ENCODE measurements at places on chromosomes 6 and 20. TPM values are rescaled to one million over a fixed set of nuclear protein-coding genes. Genes with fewer than 3 reads are reported as not detected.
A peak's percentile ranks its signal among the peaks of the same experiment; 100 is the strongest.

- no peak for DNase-seq
These were observed 5.8 kb upstream of the HMGCLL1 start for GRCh38 chr6:55584654-55585354.

TMEM200A gene
- total RNA-seq: 0.20 TPM

SYTL3 gene
- 0.87 TPM for total RNA-seq

DNA sequence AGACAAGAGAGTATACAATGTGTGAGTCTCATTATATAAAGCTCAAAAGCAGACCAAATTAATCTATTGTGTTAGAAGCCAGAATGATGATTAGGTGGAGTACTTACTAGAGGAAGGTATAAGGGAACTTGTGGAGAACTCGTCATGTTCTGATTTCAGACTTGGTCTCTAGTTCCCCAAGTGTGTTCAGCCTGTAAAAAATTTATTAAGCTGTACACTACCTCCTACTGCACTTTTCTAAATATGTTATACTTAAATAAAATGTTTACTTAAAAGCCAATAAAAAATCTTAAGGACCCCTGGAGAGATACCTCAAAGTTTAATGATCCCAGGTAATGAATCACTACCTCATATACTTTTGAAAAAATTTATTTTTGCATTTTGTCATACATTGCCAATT lies 130.4 kb upstream of the PLCB4 start:
- DNase-seq: no peak

NT5DC1 gene
- 2.6 TPM for total RNA-seq

XKR7 gene
- under 0.01 TPM for total RNA-seq

DNA sequence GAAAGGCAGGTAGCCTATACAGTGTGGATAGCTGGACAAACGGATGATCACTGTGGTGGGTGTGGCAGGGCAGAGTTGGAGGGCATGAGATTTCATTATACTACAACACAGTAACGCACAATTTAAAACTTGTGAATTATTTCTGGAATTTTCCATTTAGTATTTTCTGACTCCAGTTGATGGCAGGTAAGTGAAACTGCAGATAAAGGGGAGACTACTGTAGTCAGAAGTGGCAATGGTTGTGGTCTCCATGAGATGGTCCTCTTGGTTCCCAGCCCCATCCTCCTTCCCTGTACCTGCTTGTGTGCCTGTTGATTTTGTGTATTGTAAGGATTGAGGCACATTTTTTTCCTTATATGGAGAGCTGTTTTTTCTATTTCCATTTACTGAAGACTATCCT lies 22.5 kb upstream of the SCAF8 start:
- no peak for DNase-seq

- DNase-seq: no peak
These were observed 44.1 kb upstream of the RNF8 start for GRCh38 chr6:37309692-37310091.

ADGRF1 gene
- not detected for total RNA-seq

EYA2 gene
- not detected for total RNA-seq

GABRR2 gene
- 0.40 TPM for total RNA-seq

DNA sequence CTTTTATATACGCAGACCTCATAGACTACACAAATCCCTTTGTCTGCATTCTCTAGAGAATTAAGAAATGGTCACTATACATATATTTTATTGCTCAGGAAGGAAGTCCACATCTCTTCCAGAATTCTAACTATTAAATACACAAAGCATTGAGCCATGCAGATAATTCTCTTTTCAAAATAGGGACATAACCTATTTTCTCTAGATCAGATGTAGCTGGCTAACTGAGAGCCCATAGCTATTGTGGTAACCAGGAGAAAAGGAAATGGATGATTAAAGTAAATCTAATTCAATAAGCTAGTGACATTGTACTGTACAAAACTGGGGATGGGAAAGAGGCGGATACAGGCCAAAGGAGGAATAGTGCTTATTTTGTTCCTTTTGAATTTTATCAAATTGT lies 137.2 kb downstream of the BACH2 start:
- no peak for DNase-seq

TRIM40 gene
- total RNA-seq: not detected

SPDEF gene
- not detected for total RNA-seq

DNA sequence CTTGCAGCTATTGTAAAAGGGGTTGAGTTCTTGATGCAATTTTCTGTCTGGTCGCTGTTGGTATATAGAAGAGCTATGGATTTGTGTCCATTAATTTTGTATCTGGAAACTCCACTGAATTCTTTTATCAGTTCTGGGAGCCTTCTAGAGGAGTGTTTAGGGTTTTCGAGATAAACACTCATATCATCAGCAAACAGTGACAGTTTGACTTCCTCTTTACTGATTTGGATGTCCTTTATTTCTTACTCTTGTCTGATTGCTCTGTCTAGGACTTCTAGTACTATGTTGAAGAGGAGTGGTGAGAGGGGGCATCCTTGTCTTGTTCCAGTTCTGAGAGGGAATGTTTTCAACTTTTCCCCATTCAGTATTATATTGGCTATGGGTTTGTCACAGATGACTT lies 120.8 kb upstream of the SSTR4 start:
- DNase-seq: no peak

GRCh38 chr6:111173946-111174345 lies 86.6 kb downstream of the SLC16A10 start:
- DNase-seq: peak; percentile 3

RFX6 gene
- total RNA-seq: not detected

KCNK17 gene
- not detected for total RNA-seq

GRCh38 chr20:50561379-50562078 lies 51.3 kb downstream of the PTPN1 start:
- DNase-seq: peak; percentile 85

WFDC12 gene
- total RNA-seq: not detected

MTRF1L gene
- total RNA-seq: 12.9 TPM

- DNase-seq: peak; percentile 50
These were observed 57.4 kb downstream of the SYTL3 start for GRCh38 chr6:158707120-158707820.

DNA sequence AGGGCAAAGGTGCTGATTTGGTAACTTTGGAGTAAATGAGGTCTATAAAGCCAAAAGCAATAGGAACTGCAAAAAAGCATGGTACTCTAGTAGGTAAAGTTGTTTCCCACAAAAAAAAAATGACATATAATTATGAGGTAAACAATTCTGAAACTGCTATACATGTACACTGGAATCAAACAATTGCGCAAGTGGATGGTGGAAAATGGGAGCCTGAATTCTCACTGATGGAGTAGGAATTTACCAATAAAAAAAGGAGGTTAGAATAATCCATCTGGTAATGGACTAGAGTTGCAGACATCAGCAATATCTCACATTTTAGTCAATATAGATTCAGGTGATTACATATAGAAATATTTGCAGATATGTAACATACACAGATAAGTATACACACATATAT lies 5.0 kb upstream of the KAT14 start:
- DNase-seq: no peak

- DNase-seq: no peak
These were observed 204.8 kb downstream of the TPBG start for GRCh38 chr6:82568290-82568993.

GRCh38 chr20:57819691-57820380 lies 110.0 kb upstream of the PMEPA1 start:
- DNase-seq: no peak

GRCh38 chr6:67887747-67888545 lies 747.1 kb upstream of the ADGRB3 start:
- DNase-seq: no peak

ARMC2 gene
- total RNA-seq: 0.99 TPM

GRCh38 chr6:116229287-116229913 lies 24.5 kb downstream of the TSPYL4 start:
- DNase-seq: peak; percentile 66

PRPF6 gene
- 54.8 TPM for total RNA-seq

DNA sequence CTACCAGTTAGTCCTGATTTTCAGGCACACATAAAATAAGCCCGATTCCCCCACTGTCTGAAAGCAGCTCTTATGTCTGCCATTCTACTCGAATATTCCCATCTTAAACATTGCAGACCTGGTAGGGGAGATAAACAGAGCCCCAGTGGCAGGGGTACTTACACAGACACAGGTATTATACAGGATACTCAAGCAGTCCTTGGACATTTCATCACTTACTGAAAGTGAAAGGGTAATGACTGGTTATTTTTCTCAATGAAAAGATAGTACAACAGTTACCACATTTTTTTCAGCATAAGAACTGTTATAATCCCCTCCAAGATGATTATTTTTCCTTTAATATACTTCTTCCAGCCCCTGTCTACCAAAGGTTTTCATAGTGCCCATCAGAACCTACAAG lies 37.8 kb downstream of the TRPC4AP start:
- no peak for DNase-seq

DNA sequence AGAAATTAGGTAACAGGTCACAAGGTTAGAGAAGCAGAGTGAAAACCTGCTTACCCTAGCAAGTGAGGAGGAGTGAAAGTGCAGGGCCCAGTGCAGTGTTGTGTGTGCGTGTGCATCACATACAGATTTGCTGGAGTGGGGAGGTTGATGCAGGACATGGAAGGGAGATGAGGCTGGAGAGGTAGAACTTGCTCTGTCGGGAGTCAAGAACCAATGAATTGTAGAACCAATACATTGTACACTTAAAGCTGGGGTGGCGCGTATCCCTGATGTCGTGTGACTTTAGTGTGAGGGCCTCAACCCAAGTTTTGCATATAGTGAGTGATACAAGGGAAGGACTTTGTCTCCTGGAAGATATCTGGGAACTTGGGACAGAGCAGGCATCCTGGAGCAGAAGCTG lies 48.6 kb downstream of the JARID2 start:
- no peak for DNase-seq

GRCh38 chr20:49901588-49901987 lies 13.7 kb downstream of the SPATA2 start:
- no peak for DNase-seq

DNA sequence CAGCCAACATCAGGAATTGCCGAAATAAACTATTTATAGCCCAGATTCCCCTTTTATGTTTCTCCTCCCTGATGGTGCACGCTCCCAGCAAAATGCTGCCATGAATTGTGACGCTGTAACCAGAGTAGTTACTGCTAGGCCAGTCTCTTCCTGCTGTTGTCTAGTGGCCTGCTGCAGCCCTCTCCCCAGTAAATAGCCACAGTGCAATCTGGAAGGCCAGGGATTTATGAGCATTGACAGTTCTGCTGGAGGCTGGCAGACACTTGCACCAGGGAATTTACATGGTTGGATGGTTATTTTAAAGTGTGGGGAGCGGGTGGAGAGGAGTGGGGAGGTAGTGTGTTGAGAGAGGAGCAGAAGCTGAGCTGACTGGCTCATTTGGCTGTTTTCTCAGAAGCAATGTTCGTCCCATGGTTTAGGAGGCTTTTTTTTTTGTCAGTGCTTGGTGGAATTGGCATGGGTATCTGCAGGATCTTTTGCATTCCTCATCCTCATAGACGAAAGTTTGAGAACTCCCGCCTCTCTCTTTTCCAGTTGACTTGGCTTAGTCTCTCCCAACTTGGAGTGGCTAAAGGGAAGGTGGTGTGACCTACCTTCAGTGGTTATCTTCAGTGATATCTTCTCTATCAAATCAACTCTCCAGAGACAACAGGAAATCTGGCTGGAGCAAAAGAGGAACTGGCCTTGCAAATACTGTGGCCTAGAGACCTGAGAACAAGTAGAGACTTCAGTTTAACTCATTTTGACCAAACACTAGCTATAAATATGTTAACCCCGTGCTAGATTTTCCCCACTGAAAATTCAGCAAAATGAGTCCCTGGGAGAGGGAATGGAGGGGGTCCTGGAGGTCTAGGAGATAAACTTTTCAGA lies 99.3 kb upstream of the VSTM2L start:
- no peak for DNase-seq

GPSM3 gene
- total RNA-seq: 6.2 TPM

FLOT1 gene
- 56.2 TPM for total RNA-seq

TRIM38 gene
- 4.8 TPM for total RNA-seq

HCRTR2 gene
- not detected for total RNA-seq

GPR63 gene
- total RNA-seq: under 0.01 TPM

DNA sequence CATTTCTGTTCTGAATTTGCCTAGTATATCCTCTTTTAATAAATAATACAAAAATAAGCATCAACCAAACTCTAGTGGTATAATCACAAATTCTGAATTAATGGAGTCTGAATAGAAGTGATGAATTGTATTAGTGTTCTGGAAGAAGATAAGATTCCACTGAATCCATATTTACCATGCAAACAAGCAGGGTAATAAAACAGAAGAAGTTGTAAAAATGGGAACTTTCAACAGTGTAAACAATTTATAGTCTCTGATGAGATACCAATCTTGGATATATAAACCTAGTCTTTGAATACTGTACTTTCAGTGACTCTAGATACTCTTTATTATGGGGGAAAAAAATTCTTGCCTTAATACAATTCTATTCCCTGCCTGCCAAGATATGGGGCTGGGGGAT lies 197.6 kb downstream of the KHDC1L start:
- no peak for DNase-seq

CBFA2T2 gene
- 3.2 TPM for total RNA-seq

GRCh38 chr6:28343898-28344677 lies 5.7 kb upstream of the ZKSCAN3 start:
- no peak for DNase-seq

- peak; percentile 80 for DNase-seq
These were observed 59.6 kb downstream of the TIAM2 start for GRCh38 chr6:155054491-155055250.

DNA sequence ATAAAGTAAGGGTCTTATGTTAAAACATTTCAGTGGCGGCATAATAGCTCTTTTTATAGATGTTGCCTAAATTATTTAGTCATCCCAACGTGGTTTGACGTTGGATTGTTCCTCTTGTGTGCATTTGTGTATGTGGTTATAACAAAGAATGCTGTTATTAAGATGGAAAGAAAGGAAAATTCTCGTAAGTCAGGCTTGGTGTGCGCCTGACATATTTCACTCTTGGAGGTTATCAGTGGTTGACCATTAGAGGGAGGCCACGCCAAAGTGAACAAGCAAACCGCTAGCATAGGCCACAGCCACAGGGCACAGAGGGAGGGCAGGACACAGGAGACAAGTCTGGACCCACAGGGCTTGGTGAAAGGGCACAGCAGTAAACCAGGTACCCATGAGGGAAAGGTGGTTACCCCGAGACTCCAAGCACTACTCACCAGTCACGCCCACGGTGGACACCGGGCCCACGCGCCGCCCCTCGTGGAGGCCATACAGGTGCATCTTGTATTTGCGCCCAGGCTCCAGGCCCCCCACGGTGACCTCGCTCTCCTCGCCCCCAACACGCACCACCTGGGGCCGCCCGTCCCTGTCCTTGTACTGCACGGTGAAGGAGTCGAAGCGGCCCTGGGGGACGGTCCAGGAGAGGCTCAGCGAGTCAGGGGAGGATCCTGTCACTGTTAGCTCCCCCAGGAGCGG lies 22.9 kb downstream of the CYP21A2 start:
- DNase-seq: no peak

SMLR1 gene
- not detected for total RNA-seq

LHFPL5 gene
- not detected for total RNA-seq

- DNase-seq: peak; percentile 79
These were observed 143.6 kb upstream of the GJE1 start for GRCh38 chr6:141988954-141989705.

LINC00237 gene
- not detected for total RNA-seq

- DNase-seq: no peak
These were observed 22.8 kb upstream of the FOXC1 start for GRCh38 chr6:1586861-1587450.

- DNase-seq: no peak
These were observed 820 bp upstream of the TREML2 start for GRCh38 chr6:41201764-41202173.
